ENCODE measurements at places on chromosomes 7 and 10. TPM values are rescaled to one million over a fixed set of nuclear protein-coding genes. Genes with fewer than 3 reads are reported as not detected.

DNA sequence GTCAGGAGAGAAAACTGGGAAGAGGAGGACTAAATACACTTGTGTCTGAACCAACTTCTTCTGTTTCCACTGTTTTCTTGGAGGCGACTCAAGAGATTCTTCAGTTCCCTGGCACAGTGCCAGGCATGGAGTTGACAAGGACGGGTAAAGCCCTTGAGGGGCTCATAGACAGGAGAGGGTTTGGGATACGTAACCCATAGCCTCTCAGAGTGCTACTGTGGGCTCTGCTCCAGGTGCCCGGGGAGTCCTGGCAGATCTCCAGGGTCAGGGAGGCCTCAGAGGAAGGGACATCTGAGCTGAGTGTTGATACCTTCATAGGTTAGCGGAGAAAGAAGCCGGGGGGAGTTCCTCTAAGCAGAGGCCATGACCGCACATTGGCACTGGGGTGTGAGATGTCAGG, 42.0 kb downstream of the GALNT17 start:
- no peaks in the 10 kb centered on the region for H3K36me3 ChIP-seq
- H3K4me3 ChIP-seq, result no peak overlapping the region
- no peak for DNase-seq
- H3K27me3 ChIP-seq, result no peaks in the 10 kb centered on the region
- peaks cover 22% of the 10 kb centered on the region for H3K4me1 ChIP-seq
- H3K27ac ChIP-seq, result no peak overlapping the region

GRCh38 chr10:1182280-1183032, 126.3 kb downstream of the WDR37 start:
- no peaks in the 10 kb centered on the region for H3K36me3 ChIP-seq
- no peak overlapping the region for H3K4me3 ChIP-seq
- no peak for DNase-seq
- no peak overlapping the region for H3K27ac ChIP-seq
- H3K27me3 ChIP-seq, result no peaks in the 10 kb centered on the region
- no peaks in the 10 kb centered on the region for H3K4me1 ChIP-seq

GRCh38 chr7:41889472-41889871, 186.6 kb upstream of the INHBA start:
- H3K36me3 ChIP-seq, result no peaks in the 10 kb centered on the region
- H3K4me1 ChIP-seq, result no peaks in the 10 kb centered on the region
- no peak overlapping the region for H3K27ac ChIP-seq
- no peak overlapping the region for H3K4me3 ChIP-seq
- no peaks in the 10 kb centered on the region for H3K27me3 ChIP-seq

DNA sequence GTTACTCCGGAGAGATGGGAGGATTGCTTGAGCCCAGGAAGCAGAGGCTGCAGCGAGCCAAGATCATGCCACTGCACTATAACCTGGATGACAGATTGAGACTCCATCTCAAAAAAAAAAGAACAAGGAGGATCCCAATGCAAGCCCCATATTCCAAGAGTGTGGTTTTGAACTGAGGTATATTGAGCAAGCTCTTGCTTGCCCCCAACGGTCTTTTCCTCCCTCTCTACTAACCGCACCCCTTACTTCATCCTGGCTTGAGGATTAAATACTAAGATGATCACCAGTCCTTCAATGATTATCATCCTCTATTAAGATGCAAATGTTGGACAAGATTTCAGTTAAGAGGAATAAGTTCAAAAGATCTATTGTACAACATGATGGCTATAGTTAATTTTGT, 12.5 kb upstream of the SRGN start:
- no peak for DNase-seq
- H3K27me3 ChIP-seq, result no peaks in the 10 kb centered on the region
- H3K4me3 ChIP-seq, result no peak overlapping the region
- H3K36me3 ChIP-seq, result no peaks in the 10 kb centered on the region

DNA sequence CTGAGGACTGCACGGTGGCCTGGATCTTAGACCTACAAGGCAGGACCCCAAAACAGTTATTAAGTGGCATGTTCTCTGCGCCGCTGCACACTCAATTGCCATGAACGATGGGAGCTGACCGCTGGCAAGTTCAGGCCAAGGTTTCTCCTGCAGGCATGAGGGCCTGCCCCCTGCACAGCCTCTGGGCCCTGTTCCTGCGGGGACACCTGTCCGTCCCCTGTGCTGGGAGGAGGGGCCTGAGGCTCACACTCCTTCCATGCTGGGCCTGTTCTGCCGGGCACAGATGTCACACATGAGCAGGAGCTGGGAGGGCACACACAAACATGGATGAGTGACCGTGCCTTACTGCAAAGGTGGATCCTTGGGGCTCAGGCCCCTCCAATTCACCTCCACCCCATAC, 90.0 kb downstream of the PTPRN2 start:
- peaks cover 46% of the 10 kb centered on the region for H3K4me1 ChIP-seq
- H3K36me3 ChIP-seq, result no peaks in the 10 kb centered on the region
- H3K27me3 ChIP-seq, result no peaks in the 10 kb centered on the region
- no peak for DNase-seq

GRCh38 chr7:100965045-100965722, 4.2 kb upstream of the MUC12 start:
- peak overlapping the region; percentile 59 for H3K27ac ChIP-seq
- peaks cover 38% of the 10 kb centered on the region for H3K4me1 ChIP-seq
- peak overlapping the region; percentile 89 for H3K4me3 ChIP-seq
- peaks cover 20% of the 10 kb centered on the region for H3K27me3 ChIP-seq

GRCh38 chr7:137418841-137419240, 75.3 kb upstream of the PTN start:
- no peak for DNase-seq
- no peaks in the 10 kb centered on the region for H3K36me3 ChIP-seq
- no peak overlapping the region for H3K27ac ChIP-seq
- no peaks in the 10 kb centered on the region for H3K4me1 ChIP-seq
- no peaks in the 10 kb centered on the region for H3K27me3 ChIP-seq

The REPIN1 gene
- 156 TPM for total RNA-seq

The LEP gene
- total RNA-seq, result not detected

The AUTS2 gene
- total RNA-seq, result 57.1 TPM

Measured in GM23338 (cell line).